ENCODE measurements at places on chromosomes 16 and 17. TPM values are rescaled to one million over a fixed set of nuclear protein-coding genes. Genes with fewer than 3 reads are reported as not detected.

Gene QRICH2
- total RNA-seq, result 2.1 TPM

Gene BRIP1
- total RNA-seq, result 21.7 TPM

Gene PIRT
- not detected for total RNA-seq

Gene WBP2
- 67.4 TPM for total RNA-seq

Gene RCVRN
- not detected for total RNA-seq

- ATAC-seq, result no peak
These were observed 1.5 kb downstream of the GGA2 start for GRCh38 chr16:23508589-23509440.

GRCh38 chr17:64155129-64155528 is 25.2 kb upstream of the ERN1 start:
- peak; percentile 42 for ATAC-seq

- no peak for ATAC-seq
These were observed 381.5 kb upstream of the SALL1 start for GRCh38 chr16:51532551-51532950.

DNA sequence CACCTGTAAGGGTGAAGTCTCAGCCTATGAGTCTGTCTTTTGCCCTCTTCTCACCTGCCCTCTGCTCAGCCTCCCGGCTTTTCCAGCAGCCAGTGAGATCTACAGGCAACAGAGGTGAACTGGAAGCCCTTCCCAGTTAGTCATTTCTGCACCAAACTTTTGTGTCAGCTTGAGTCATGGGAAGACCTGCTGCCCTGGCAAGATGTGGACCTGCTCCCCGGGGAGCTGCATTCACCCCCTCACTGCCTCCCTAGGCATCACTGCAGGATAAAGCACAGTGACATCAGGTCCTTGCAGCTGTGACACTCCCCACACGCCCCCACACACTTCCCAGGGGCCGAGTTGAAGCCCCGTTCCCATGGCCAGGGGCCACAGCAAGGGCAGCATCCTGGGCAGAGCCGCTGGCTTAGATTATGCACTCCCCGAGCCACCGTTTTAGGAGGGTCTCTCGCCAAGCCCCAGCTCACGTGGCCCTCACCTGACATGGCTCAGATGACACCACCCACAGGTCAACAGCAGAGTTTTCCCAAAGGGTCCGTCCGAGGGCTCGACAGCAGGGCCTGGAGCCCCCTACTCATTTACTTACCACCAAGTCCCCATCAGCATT is 6.5 kb upstream of the ABR start:
- no peak for ATAC-seq

- peak; percentile 91 for ATAC-seq
These were observed 64.2 kb downstream of the FOXK2 start for GRCh38 chr17:82583720-82584234.

DNA sequence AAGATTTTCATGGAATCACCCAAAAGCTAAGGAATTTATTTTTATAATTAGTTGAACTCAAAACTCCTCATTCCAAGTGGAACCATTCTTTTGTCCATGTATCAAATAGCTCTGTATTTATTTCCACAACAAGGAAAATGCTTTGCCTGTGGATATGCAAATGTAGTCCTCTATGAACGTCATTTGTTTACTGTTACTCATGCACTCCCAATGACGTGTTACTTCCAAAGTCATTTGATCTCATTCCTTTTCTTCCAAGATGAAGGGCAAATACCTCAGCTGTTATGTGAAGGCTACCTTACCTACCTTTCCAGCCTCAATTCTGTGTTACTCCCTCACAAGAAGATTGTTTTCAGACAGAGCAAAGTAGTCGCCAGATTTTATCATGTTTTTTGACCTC is 83.7 kb downstream of the ITFG1 start:
- ATAC-seq, result no peak

DNA sequence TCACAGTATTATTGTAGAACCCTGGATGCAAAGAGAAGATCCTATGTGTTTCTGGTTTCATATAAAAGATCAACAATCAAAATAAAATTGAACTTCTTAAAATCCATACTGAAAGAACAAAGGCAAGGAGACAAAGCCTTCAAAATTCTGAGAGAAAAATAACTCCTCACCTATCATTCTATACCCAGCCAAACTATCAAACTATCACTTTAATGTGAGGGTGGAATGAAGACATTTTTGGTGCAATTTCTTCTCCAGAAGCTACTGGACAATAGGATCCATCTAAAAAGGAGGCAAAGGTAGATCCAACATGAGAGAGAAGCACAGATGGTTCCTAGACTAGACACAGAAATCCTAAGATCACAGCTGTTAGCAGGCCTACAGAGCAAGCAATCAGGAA is 71.1 kb downstream of the CPPED1 start:
- no peak for ATAC-seq

- ATAC-seq, result no peak
These were observed 18.5 kb upstream of the SP2 start for GRCh38 chr17:47877368-47878034.

GRCh38 chr17:61555127-61555566 is 35.9 kb downstream of the NACA2 start:
- ATAC-seq, result no peak

Data from activated T-helper 17 cell treated with anti-CD3 and anti-CD28 coated beads, Interleukin-2, amount 50 U/mL, for 72 hours (primary cell).